BJ (cell line): ENCODE measurements at places on chromosomes 1 and 21.

DNA sequence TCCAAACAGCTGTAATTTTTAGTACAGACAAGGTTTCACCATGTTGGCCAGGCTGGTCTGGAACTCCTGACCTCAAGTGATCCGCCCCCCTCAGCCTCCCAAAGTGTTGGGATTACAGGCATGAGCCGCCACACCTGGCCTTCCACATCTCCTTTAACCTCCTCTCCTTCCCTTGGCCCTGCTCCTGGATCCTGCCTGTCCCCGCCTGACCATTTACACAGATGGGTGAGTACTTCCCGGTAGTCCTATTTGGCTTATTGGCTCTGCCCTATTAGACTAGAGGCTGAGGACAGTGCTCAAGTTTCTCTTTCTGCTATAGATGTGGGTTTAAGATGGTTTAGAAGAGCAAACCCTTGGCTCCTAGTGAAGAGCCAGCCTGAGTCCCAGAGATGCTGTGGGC lies 7.1 kb downstream of the PTPN7 start:
- no peak for DNase-seq

DNA sequence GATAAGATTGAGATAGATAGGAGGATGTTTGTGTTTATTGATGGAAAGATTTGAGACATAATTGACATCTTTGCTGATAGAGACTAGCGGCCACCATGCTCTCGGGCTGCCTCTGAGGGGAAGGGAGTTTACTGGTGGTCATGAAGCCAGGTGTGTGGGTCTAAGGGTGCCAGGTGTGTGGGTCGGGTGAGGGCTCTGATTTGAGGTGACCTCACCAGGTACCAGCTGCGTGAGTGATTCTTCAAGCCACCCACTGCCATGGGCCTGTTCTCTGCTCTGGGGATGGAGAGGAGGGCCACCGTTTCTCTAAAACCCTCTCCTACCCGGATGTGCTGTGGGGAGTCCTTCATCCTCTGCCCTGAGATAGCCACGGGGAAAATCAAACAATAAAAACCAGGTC lies 3.2 kb downstream of the UBASH3A start:
- DNase-seq = no peak

GRCh38 chr1:209305221-209305954 lies 278.1 kb upstream of the CAMK1G start:
- no peak for DNase-seq

DNA sequence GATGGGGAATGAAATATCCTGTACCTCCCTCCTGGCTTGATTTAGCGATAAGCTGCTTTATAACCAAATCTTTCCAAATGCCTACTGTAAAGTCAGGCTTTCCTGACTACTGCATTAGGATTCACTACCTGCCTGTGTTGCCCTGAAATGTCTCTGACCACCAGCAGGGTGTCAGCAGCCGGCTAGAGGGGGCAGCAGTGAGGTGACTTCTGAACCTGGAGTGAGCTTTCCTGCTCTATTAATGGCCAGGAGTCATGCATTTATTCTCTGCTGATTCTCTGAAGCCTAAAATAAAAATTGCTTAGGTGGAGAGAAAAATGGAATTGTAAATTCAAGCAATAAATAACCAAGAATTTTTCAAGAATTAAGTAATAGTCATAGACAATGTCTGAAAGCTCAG lies 2.5 kb downstream of the BACE2 start:
- no peak for DNase-seq

DNA sequence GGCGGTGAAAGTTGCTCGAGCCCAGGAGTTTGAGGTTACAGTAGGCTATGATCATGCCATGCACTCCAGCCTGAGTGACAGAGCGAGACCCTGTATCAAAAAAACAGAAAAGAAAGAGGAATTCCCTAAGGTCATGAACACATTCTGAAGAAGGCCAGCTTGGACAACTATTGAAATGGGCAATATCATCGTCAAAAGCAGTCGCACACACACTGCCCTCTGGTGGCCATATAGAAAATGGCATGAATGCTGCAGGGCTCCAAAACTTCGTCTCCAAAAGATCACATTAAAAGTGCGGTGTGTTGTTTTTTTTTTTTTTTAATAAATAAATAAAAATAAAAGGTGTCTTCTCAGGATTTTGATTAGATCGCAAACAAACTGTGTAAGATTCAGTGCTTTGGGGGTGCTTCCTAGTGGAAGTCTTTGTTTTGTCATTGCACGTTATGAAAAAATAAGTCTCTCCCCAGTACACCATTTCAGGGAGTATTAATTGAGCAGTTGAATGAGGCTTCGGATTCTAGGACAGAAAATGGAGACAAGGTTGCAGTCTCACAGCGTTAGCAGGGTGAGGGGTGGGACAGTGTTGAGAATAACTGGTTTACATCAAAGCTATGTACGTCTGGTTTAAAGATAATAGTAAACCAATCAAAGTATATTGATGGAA lies 87.5 kb upstream of the FMN2 start:
- no peak for DNase-seq

GRCh38 chr1:200905411-200906052 lies 10.8 kb downstream of the INAVA start:
- DNase-seq = no peak

DNA sequence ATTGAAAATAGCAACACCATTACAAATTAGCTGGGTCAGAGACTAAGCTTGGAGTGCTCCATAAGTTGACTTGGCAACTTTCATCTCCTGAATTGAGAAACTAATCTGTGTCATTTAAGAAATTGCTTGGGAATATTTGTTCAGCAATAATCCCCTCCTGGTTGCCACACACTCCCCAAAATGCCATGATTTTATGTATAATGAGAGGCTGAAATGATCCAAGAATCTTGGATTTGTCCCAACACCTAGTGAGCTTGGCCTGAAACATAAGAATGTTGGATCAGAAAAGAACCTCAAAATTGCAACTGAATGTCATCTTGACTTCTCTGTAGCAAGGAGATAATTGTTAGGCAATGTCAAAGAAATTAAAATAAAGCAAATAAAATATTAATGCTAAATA lies 805.9 kb upstream of the ADAMTS5 start:
- no peak for DNase-seq

DNA sequence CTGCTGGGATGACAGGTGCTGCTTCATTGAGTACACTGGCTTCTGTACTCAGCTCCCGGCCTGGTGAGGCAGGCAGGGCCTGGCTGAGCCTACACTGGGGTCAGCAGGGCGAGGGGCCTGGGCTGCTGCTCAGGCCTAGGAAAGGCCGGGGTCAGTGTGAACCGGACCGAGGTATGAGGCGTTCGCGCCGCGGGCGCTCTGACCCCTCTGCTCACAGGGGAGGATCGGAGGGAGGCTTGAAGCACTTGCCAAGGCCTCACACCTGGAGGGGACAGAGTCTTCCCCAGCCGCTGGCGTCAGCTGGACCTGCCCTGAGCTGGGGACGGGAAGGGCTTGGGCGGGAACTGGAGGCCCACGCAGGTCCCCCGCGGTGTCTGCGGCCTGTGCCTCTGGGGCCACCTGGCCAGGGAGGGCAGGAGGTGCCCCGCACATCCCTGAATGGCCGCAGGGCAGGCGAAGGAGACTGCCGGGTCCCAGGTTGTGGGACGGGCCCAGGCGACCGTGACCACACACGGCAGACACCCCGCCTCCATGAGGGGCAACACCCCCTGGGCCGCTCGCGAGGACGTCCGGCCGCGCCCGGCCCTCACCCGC lies 466 bp downstream of the PEX10 start:
- no peak for DNase-seq

GRCh38 chr1:64378826-64379225 lies 91.1 kb upstream of the CACHD1 start:
- no peak for DNase-seq

GRCh38 chr1:230231774-230232145 lies 164.7 kb downstream of the GALNT2 start:
- DNase-seq = no peak

DNA sequence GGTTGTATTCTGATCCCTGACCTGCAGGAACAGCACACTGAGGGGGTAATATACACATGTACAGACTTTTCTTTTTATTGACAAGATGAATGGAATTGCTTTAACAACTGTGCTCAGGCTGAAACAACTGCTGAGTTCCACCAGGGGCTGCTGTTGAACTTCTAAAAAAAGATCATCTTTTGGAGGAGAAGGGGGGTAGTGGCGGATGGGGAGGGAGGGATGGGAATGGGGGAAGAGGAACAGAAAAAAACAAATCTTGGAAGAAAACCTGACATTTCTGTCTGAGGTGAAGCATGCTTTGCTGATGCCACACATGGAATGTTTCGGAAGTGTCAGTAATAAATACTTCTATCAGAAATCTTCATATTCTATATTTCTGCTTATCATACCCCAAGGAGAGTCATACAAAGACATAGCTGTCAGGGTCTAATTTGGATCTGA lies 75.0 kb downstream of the RWDD3 start:
- DNase-seq = no peak

- DNase-seq = peak; percentile 5
Measured at GRCh38 chr1:96253246-96254035, 468.1 kb upstream of the PTBP2 start.

DNA sequence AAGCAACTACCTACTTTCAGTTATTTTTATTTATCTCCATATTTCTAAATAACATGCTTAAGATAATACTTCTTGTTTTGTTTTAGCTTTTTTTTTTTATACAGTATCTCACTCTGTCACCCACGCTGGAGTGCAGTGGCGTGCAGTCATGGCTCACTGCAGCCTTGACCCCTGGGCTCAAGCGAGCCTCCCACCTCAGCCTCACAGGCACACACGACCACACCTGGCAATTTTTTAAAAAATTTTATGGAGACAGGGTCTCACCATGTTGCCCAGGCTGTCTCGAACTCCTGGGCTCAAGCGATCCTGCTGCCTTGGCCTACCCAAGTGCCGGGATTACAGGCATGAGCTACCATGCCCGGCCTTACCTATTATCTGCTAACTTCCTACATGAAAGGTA lies 20.6 kb downstream of the TUT4 start:
- DNase-seq = no peak

GRCh38 chr1:214418391-214418790 lies 133.0 kb downstream of the PTPN14 start:
- DNase-seq = no peak

DNA sequence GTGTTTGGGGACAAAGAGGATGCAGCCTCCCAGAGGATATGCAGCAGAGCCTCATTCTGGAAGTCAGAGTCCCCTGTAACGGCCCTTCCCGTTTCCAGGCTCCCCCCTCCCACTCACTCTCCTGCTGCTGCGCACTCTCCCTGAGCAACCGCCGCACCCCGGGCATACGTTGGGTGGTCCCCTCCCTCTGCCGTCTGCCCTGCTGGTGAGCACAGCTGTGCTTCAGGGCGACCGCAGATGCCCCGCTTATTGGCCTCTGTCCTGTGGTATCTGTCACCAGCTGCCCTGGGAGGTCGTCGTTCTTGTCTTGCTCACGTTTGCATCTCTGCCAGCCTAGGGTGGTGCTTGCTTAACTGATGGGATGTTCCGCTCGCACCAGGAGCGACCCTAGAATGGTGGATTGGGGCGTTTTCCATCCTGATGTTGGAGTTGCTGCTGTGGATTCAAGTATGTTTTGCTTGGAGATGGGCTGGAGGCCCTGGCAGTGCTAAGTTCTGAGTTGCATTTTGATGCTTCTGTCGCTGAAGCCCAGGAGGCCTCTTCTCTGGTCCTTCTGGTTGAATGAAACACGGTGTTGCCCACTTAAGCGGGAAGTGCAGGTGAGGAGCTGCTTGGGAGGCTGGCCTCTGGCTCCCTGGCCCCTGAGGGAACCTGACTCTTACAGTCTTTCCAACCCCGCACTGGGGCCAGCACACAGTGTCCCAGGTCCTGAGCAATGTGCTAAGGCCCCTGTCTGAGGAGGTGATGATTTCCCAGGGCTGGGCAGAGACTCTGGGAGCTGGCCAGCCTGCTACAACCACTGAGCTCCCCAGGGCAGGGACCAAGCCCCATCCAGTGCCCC lies 3.2 kb downstream of the TMEM201 start:
- DNase-seq = no peak

GRCh38 chr1:2204415-2205190 lies 10.0 kb upstream of the FAAP20 start:
- no peak for DNase-seq

GRCh38 chr1:224497714-224498573 lies 63.3 kb upstream of the WDR26 start:
- DNase-seq = peak; percentile 54

DNA sequence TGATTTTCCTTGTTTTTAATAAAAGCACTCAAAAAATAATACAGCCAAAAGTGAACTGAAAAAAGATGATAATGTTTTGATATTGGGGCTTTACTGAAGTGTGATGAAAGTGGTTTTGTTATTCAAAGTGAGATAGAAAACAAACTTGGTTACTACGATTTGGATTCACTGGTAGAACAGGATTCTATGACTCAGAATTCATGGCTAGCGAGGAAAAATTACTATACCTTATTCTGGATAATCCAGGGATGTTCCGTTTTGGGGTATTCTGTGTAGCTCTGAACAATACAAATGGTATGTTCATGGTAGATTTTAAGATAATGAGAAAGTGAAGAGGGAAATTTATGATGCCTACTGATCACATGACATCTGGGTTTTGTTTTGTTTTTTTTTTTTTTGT lies 117.7 kb downstream of the NRDC start:
- no peak for DNase-seq

- peak; percentile 93 for DNase-seq
Measured at GRCh38 chr1:93811326-93812065, 67.5 kb downstream of the DNTTIP2 start.
